ENCODE measurements at places on chromosomes 3 and 15.

DNA sequence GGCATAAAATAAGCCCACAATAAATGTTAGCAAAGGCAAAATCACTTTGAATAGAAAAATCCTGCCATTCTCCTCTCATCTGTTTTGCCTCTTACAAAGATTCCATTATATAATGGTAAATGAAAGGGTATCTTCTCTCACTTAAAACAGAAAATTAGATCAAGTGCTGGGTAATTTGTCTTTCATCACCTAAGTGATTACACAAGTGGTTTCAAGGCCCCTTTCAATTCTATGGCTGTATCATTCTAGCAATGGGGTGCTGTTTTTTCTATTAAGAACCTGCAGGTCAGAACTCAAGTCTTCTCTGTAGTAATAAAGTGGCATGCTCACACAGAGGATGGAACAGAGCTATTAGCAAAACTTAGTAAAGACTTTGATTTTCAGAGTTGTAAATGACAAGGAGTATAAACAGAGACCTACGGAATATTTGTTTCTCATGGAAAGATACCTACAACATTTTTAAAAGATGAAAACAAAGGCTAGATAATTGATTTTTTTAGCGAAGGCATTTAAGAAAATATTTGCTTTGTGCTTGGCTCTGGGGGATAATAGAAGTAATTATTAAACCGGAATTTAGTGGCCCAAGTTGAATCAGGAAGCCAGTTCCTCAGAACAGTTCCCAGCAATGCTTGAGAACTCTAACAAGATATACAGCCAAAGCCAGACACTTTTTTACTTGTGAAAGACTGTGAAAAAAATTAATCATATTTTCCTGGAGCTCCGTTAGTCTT, 137.4 kb downstream of the CMSS1 start:
- H3K36me3 ChIP-seq = no peaks in the 10 kb centered on the region
- no peak overlapping the region for H3K4me3 ChIP-seq
- H3K27me3 ChIP-seq = no peaks in the 10 kb centered on the region
- H3K4me1 ChIP-seq = peaks cover 60% of the 10 kb centered on the region
- DNase-seq = no peak

DNA sequence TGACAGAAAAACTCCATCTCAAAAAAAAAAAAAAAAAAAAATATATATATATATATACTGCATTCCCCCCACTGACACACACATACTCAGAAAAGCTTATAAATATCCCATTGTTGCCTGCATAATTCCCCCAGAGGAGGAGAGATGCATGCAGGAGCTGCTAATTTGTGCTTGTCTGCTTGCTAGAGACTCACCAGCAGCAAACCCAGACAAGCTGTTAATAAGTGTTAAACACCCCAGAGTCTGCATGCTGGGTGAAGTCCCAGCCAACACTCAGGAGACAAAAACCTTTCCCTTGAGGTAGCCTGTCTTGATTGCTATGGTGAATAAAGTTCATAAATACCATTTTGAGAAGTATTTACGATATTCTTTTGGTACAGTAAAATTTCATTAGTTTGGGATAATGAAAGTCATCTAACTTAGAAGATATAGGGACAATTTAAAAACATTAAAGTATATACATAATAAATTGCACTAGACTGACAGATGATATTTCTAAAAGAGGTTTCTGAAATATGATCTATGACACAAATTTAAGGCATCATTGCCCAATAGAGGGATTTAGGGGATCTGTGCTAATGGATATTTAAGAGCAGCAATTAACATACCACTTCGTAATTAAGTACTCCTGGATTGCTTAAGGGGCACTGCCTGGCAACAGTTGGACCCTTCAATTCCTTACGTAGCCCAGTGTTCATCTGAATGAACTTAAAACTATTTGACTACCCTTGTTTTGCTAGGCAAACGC, 400.0 kb upstream of the C2CD4B start:
- peaks cover 37% of the 10 kb centered on the region for H3K4me1 ChIP-seq
- DNase-seq = no peak
- no peaks in the 10 kb centered on the region for H3K27me3 ChIP-seq
- H3K27ac ChIP-seq = no peak overlapping the region
- no peak overlapping the region for H3K4me3 ChIP-seq
- no peaks in the 10 kb centered on the region for H3K36me3 ChIP-seq

DNA sequence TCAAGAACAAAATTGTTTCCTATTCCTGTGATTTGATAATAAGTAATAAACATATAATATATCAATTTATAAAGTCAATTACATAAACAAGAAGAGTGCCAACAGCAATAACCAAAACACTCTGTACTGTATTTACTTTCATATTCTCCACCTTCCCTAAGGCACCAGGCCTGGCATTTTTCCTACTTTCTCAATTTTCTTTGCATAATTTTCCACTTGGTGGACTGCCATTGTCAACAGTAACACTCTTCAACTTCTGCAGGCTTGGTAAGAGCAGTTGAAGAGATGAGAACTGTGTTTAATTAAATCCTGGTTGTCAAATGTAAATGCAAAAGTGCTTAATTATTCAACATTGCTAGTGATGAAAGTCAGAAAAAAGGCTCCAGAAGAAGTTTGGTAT, 229.8 kb upstream of the PLSCR5 start:
- no peaks in the 10 kb centered on the region for H3K4me1 ChIP-seq
- H3K27me3 ChIP-seq = no peaks in the 10 kb centered on the region
- no peak overlapping the region for H3K27ac ChIP-seq
- DNase-seq = no peak

DNA sequence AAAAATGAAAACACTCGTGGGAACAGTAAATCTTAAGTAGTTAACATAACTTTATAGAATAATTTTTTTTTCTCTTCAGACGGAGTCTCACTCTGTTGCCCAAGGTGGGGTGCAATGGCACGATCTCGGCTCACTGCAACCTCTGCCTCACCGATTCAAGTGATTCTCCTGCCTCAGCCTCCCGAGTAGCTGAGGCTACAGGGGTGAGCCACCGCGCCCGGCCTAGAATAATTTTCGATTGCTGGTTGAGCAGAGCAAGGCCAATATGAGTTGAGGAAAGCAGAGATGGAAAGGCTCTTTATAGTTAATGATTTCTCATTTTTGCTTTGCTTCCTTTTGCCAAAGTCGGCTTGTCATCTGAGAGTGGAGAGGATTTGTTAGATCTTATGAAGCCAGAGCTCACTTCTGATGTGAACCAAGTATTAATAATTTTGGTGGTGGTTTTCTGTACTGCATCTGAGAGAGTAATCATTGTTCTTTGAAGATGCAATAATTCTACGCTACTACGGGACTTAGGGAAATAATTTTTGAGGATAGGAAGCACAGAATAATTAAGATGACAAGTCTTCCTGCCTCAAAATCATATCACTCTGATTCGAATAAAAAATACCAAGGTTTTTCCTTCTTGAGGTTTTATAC, 1.6 kb upstream of the GOLM2 start:
- no peaks in the 10 kb centered on the region for H3K27me3 ChIP-seq
- no peaks in the 10 kb centered on the region for H3K36me3 ChIP-seq
- H3K4me1 ChIP-seq = peaks cover 23% of the 10 kb centered on the region

- H3K4me3 ChIP-seq = no peak overlapping the region
- H3K36me3 ChIP-seq = no peaks in the 10 kb centered on the region
- no peaks in the 10 kb centered on the region for H3K27me3 ChIP-seq
- H3K27ac ChIP-seq = no peak overlapping the region
These were observed 84.7 kb downstream of the ETV5 start for GRCh38 chr3:186024210-186024609.

- peak overlapping the region; percentile 82 for H3K4me3 ChIP-seq
- H3K27ac ChIP-seq = peak overlapping the region; percentile 89
- H3K36me3 ChIP-seq = no peaks in the 10 kb centered on the region
- H3K4me1 ChIP-seq = peaks cover 24% of the 10 kb centered on the region
- no peaks in the 10 kb centered on the region for H3K27me3 ChIP-seq
These were observed 1.5 kb downstream of the ATP1B3 start for GRCh38 chr3:141877911-141878310.

GRCh38 chr3:171334465-171334811, 125.8 kb downstream of the TNIK start:
- peaks cover 46% of the 10 kb centered on the region for H3K4me1 ChIP-seq
- H3K36me3 ChIP-seq = no peaks in the 10 kb centered on the region
- DNase-seq = peak; percentile 84
- no peaks in the 10 kb centered on the region for H3K27me3 ChIP-seq
- H3K27ac ChIP-seq = peak overlapping the region; percentile 84
- no peak overlapping the region for H3K4me3 ChIP-seq

DNA sequence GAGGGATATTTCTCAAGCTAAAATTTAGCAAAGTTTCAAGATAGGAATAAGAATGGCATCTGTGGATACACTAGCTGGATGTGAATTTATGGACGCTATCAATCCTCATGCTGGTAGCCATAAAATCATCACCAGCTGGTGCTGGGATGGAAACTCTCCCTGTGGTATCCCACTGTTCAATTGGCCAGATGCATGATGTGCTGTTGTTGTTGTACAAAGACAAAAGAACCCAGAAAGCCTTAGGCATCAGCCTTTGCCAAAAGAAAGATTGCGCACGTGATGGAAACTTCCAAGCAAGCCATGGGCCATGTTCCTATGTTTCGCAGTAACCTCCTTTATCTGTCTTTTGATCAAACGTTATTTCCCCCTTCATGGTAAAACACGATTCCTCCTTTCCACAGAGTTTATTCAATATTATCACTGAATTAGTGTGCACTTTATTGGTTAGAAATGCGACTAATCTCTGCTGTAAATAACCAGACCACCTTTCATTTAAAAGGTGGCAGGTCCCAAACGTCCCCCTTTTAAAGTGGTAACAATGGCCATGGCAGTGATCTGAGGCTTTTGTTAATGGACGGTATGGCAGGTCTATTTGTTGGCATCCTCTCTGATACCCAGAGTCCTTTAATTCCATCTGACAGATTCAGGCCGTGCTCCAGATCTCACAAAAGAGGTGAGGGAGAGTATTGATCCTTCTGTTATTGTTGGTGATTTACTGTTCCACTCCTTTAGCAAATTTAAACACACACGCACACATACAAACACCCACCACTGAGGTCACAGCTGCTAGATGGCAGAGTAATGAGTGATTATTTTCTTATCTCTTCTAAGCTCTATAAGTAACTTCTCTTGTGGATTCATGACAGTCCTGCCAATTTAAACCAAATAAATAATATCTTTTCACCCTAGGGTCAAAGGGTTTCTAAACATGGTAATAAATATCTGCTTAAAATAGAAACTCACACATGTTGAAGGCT, 291.2 kb upstream of the KCNMB2 start:
- no peaks in the 10 kb centered on the region for H3K27me3 ChIP-seq
- H3K27ac ChIP-seq = no peak overlapping the region
- no peaks in the 10 kb centered on the region for H3K36me3 ChIP-seq

DNA sequence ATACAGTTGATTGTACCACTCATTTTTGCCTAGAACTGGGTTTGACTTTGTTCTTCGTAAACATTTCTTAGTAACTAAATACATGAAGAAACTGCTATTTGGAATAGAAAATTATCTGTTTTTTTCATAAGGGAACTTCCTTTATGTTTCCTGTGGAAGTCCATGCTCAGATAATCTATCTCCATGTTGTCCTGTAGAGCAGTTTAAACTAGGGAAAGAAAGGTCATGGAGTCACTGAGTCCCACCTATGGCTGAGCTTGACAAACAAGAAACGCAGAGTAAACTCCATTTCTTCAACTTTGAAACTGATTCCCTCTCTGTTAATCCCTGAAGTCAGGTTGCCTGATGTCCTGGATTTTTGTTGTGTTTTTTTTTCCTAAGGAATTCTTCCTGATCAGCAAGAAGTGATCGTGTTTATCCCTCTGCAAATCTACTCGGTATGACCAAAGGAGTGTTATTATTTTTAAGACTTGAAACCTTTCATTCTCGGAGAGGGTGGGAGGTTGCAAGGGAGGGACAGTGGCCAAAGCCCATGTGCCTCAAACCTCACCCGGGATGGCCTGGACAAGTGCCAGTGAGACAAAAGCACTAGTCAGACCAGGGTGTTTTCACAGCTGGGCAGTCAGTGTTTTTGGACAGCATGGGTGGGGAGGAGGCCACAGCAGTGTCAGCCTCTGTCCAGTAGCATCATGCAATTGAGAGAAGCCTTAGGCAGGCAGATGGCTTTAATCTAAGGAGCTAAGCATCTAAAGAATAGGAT, 129.8 kb upstream of the PHLDB2 start:
- DNase-seq = peak; percentile 79
- no peak overlapping the region for H3K4me3 ChIP-seq

Measured in psoas muscle (tissue), 8 donors.